ENCODE measurements at places on chromosomes 12 and 14.

DNA sequence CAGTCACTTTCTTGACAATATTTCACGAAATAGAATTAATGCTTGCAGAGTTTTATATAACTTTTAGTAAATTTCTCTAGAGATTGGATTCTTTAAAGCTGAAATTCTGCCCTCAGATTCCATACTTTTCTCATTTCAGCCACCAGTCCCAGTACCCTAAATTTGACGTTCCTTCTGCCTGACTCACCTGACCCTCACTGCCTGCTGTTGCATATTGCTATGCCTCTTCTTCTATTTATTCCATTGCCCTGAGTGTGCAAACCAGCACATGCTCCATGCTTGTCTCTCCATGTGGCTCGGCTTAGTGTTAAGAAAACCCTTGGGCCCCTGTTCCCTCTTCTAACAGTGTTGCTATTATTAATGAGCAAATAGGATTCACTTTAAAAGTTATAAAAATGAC is 533.3 kb downstream of the LRFN5 start:
- no peak for DNase-seq

DNA sequence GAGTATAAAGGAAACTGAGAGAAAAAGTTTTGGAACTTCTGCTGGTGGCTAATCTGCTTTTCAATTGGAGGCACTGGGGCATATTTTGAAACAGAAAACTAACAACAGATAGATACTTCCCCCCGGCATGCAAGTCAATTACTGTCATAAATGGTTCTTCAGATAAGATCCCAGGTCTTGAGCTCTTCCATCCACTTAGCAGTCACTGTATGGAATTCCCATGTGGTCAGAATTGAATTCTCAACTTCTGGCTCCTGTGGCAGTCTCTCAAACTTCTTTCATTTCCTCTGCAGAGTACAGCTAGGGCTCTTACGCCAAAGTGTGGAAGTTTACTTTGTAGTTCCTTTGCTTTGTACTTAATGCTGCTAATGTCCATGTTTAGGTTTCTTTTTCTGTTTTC is 452.2 kb downstream of the IPO8 start:
- DNase-seq = no peak

DNA sequence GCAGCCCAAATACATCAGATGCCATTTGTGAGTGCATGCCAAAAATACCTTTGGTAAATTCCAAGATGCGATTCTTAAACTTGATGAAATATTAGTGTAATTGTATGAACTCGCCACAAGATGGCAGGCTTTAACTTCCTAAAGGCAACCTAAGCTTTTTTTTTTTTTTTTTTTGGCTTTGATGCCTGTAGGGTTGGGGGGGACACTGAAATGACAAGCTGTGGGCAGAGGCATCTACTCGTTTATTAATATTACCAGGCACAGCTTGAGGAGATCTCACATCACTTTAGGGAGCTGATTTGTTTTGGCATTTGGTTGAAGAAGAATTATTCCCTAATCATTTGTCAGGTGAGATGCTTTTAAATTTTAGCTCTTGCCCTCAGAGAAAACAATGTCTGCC is 126.7 kb upstream of the CCDC196 start:
- peak; percentile 54 for DNase-seq

DNA sequence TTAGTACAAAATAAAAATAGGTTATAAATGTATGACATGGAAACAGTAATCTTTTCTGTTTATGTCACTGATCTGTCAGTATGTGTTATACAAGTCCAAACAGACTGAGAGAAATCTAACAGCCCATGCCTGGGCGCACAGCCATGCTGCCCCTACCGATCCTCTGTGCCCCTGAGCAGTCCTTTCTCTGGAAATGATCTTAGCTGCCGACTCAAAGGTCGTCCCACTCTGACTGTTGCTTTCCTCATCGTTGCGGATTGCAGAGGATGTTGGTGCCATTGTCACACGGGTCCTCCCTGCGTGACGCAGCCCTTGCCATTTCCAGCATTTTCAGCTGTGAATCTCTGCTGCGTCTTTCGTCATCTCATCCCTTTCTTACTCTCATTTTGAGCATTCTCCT is 82.9 kb upstream of the DYNC1H1 start:
- DNase-seq = no peak

- DNase-seq = no peak
These were observed 1.8 kb upstream of the OR4K2 start for GRCh38 chr14:19873178-19873577.

DNA sequence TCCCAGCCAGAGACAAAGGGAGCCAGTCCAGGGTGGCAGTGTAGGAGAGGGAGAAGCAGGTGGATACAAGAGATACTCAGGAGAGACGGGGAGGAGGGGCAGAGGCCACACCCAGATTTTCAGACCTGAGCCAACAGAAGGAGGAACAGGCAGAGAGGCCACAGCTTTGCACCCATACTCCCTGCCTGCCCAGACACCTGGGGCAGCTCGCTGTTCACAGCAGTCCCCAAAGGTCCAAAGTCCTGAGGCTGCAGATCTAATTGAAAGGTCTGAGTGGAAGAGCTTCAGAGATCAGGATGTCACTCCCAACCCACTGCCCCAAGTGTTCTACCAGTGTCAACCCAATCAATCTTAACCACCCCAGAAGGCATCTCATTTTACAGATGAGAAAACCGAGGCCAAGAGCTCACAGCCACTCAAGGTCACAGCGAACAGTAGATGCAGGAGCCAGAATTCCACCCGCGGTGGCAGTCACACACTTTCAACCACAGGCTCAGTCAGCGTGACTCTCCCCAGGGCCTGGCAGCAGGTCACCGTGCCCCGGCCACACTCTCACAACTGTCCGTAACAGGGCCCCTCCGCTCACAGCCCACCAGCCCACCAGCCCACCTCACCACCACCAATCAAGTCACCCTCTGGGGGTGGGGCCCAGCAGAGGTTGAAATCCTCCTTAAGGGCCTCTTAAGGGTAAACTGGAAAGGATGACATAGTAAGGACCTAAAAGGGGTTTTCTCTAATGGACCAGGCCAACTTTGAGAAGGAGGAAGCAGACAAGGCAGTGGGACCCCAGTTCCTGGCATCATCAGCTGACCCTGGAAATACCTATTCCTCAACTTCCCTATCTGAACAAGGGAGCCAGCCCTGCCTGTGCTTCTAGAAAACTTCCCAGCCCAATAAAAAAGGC is 33.3 kb downstream of the ACTN1 start:
- no peak for DNase-seq

DNA sequence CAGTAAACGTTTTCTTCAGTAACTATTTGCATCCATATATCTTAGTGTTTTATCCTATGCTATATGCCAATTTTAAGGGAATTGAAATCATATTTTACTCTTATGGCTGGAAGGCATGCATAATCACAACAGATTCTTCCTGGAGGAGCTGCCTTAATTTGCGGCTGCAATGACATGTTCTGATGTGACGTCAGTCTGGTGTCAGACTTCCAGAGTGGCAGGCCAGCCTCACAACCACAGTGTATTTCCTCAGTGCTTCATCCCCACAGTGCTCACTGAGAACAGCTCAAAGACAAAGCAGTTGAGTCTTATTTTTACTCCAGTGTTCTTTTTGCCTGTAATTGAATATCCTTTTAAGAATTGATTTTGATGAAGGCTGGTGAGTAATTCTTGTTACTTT is 107.1 kb downstream of the PLEKHA5 start:
- DNase-seq = no peak

Measured in NCI-H146 (cell line).